ENCODE measurements at places on chromosomes 3 and 15.

DNA sequence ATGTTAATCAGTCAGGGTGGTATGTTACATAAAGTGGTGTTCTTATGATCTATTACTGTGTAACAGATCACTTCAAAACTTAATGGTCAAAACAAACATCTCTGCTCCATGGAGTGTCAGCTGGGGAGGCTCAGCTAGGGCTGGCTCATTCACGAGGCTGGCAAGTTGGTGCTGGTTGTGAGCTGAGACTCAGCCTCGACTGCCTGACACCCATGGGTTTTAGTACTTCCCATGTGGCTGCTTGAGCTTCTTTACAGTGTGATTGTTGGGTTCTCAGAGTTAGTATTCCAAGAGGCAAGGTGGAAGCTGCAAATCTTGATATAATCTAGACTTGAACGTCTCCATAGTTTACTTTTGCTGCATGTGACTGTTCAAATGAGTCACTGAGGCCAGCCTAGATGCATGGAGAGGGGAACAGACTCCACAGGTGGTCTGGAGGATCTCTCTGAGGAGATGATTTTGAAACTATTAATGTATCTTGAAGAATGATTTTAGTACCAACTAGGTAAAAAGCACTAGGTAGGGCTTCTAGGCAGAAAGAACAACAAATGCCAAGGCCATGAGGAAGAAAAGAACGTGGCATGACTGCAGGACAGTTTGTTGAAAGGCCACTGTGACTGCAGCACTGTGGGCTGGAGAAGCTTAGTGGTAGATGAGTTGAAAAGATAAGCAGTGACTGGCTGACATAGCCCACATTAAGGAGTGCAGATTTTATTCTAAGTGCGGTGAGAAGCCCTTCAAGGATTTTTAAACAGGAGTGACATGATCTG is 281.1 kb upstream of the PROK2 start:
- DNase-seq: no peak

DNA sequence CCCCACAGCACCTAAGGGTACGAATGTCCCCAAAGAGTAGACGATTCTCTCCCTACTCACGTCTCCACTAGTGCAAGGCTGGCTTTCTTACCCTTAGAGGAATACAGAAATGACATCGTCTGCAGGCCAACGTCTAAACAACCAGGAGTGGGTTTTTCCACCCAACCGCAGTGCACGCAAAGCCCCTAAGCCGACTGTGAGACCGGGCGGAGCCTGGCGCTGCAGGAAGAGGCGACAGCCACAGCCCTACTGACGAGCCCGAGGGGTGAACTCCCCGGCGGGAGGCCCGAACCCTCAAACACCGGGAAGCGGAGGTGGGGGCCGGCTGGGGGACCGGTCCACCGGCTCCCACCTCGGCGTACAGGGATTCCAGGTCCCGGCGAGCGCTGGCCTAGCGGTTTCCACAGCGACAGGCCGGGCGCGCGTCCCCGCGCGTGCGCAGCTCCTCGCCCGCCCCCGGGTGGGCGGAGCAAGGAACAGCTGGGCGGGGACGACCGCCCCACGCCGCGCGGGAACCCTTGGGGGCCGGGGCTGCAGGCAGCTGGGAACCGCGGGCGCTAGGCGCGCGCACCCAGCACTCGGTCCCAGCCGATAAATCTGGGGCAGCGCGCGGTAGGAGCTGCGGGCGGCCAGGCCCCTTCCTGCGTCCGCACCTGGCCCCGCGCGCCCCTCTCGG is at the start of the genes CEP19 and PIGX:
TSS of gene CEP19 (minus strand) at position 413 of the 676 bp plus-strand sequence. CDS start 3,593 bp downstream, outside the sequence.
TSS of gene PIGX (plus strand) at position 540 of the 676 bp plus-strand sequence.
- peak; percentile 82 for DNase-seq

GRCh38 chr3:8205881-8206280 is 295.7 kb upstream of the LMCD1 start:
- DNase-seq: no peak

- DNase-seq: no peak
These were observed 157.4 kb upstream of the SOX2 start for GRCh38 chr3:181554233-181554765.

GRCh38 chr3:165984589-165984988 is 147.4 kb upstream of the BCHE start:
- no peak for DNase-seq

GRCh38 chr3:30269751-30270445 is 336.5 kb upstream of the TGFBR2 start:
- DNase-seq: no peak

- DNase-seq: no peak
These were observed 283.9 kb upstream of the CTNNB1 start for GRCh38 chr3:40915346-40915865.

GRCh38 chr3:14721126-14721864 is 46.4 kb downstream of the C3orf20 start:
- no peak for DNase-seq

DNA sequence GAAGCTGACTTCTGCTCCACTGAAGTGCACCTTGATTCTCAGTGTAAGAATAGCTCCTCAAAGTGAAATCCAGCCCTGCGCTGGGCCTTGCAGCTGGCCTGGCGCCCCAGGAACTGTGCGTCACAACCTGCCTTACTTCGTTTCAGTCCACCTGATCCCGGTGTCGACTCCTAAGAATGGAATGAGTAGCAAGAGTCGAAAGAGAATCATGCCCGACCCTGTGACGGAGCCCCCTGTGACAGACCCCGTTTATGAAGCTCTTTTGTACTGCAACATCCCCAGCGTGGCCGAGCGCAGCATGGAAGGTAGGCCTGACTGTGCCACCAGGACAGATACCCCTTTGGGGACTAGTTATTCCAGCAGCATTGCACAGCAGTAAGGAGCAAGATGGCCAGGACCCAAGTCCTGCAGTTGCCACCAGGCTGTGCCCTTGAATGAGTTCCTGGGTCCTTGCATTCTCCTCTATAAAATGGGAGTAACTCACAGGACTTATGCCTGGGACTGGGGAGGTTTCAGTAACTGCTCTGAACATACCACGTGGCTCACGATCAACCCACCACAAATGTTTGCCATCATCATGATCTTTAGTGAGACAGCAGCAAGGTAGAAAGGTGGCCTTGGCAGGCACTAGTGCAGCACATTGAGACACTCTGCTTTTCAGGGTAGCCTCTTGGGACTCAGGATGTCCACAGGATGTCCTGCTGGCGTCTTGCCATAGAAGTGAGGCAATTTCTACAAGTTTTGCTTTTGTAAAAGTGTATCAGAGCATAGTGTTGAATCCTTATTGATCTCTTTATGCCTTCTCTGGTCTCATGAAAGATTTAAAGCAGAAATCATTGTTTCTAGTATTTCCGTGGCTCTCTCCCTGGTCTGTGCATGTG is 46.8 kb downstream of the PXYLP1 start:
- no peak for DNase-seq

DNA sequence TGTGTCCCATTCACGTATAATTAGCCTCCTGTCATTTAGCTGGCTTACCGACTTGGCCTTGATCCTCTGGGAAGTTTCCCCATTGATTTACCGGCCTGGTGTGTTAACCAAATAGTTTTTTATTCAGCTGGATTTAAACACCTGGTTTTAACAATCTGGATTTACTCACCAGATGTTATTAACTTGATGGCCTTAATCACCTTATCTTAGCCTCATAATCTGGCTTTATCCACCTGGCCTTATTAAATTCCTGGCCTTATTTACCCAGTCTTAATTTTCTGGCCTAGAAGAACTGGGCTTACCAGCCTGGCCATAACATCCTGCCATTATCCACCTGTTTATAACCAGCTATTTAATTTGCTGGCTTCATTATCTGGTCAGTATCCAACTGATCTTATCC is 89.9 kb downstream of the IL12A start:
- DNase-seq: no peak

GRCh38 chr3:196288141-196288460 is 575 bp upstream of the PCYT1A start:
- no peak for DNase-seq

DNA sequence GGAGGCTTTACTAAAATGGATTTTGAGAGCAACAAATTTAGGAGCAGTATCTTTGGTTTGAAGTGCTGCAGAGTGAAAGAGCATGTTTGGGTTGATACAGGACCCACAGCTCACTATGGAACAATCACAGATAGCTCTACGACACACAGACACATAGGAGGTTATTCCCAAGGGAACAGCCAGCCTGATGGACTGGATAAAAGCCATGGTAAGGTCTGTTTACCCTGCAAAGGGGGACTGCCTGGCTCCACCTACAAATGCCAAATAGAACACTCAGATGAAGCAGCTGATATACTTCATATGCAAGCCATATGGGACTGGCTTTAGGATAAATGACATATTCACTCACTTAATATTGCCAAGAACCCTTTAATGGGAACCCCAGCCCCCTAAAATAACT is 75.4 kb downstream of the CDC25A start:
- no peak for DNase-seq

DNA sequence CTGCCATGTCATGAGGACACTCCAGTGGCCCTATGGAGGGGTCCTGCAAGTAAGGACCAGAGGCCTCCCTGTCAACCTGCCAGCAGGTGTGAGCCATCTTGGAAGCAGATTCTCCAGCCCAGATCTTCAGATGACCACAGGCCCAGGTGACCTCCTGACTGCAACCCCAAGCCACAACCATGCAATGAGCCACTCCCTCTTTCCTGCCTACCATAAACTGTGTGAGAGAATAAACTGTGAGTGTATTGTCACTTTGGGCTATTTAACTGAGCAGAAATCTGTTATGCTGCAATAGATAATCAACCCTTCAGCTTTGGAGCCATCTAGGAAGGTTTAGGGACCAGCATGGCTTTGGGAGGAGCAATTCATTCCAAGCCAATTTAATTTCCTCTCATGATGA is 367.9 kb downstream of the SHQ1 start:
- no peak for DNase-seq

- no peak for DNase-seq
These were observed 2.2 kb upstream of the MEIS2 start for GRCh38 chr15:37102305-37103162.

- DNase-seq: no peak
These were observed 33.7 kb downstream of the FILIP1L start for GRCh38 chr3:100080573-100080972.

DNA sequence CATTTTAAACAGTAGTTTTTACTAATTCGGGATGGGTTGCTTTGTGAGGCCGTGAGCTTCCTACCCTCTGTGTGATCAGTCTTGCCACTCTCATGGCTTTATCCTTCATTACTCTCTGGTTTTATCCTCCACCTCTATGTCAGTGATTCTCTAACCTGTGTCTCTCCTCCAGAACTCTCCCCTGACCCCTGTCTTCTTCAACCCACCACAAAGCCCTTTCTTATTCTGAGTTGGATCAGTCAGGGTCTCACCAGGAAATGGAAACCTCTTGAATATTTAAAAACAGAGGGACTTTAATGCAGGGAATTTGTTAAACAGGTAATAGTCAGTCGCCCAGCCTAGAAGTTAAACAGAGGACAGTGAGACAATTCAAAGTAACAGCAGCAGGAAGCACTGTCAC is 64.2 kb upstream of the ADPGK start:
- DNase-seq: no peak

DNA sequence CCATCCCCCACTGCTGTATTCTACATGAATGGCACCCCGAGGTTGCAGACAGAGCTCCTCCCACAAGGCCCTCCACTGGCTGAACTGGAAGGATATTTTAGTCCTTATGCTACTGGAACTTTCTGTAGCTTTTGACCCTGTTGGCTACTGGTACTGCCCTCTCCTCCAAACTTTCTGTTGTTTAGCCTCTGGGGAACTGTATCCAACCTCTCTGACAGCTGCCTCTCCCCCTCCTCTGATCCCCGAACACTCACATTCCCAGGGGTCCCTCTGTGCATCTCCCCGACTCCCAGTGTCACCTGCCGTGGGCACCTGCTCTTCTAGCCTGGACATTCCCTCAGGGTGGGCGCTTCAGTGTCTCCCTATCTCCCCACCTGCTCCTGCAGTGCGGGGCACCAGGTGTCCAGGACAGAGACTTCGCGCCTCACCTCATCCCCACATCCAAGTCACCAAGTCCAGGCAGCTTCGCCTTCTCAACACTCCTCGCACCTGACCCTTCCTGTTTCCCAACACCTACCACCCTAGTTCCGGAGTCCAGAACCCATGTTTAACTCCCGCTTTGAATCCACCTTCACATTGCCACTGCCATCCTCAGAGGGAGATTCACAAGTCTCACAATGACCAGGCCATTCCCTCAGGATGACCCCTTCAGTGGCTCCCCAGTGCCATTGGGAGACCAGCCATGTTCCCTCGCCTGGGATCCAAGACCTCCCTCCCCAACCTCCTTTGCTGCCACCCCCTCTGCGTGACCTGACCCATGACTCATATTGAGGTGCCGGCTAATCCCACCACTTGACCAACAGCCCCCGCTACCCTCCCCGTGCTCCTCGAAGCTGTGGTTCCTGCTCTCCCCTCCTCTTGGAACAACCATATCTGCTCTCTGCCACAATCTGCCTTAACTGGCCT is 34.2 kb downstream of the BDH1 start:
- DNase-seq: no peak

DNA sequence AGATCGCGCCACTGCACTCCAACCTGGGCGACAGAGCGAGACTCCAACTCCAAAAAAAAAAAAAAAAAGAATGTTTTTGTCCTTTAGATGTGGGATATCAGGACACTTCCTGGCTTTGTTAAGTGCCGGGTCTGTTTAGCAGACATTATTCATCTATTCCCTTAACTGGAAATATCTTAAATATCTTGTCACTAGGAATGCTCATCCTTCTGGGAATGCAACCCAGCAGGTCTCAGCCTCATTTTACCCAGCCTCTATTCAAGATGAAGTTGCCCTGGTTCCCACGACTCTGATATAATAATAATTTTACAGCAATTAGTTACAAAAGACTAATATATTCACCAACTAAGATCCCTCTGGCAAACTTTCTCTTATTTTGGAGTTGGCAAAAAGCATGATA is 260.9 kb upstream of the SLITRK3 start:
- DNase-seq: no peak

DNA sequence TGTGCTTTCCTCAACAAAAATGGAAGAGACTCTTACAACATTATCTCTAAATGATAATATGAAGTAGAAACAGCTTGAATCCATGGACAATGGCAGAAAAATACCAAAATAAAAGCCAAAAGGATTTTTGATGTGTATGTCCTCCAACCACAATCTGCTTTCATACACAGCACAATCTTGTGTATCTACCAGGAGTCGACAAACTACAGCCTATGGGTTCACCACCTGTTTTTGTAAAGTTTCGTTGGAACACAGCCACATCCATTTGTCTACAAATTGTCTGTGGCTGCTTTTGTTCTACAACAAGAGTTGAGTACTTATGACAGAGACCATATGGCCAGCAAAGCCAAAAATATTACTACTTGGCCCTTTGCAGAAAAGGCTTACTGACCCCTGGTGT is 88.7 kb upstream of the UBE2E2 start:
- DNase-seq: no peak

GRCh38 chr15:99502182-99502581 is 63.6 kb upstream of the MEF2A start:
- peak; percentile 11 for DNase-seq

Data from activated T-cell treated with anti-CD3 and anti-CD28 coated beads for 24 hours (primary cell).